ENCODE measurements at places on chromosomes 7 and 10.
A peak's percentile ranks its signal among the peaks of the same experiment; 100 is the strongest.

DNA sequence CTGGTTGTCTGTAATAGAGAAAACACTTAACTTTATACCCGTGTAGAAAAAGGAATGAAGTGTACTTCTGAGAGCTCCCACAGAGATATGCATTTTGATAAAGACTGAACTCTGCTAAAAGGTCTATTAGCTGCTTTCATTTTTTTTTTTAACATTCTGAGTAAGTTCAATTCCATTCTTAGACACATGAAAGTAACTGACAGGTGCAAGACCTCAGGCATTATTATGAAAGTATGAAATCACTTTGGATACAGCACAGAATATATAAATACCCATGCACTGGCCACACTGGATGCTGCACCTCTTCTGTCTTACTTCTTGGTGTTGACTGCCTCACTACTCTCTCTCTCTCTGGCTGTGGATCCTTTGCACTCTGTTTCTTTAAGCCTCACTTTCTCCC lies 46.2 kb downstream of the VWDE start:
- no peak for DNase-seq

- no peak for DNase-seq
Observed at GRCh38 chr7:17369691-17370426, 71.4 kb downstream of the AHR start.

DNA sequence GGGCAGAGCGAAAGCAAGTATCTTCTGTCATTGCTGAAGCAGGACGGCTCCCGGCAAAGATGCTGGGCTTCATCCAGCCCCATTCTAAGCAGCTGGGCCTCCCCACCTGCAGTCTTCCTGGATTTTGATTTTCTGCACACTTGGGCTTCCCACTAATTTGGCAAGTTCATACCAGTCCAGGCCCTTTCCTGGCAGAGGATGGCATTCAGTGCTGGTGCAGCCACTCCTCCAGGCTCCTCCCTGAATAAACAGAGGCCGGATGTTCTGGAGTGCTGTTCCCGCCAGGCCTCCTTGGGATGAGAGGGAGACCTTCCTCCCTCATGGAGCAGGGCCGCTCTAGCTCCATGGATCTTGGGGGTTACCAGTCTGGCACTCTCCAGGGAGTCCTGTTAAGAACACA lies 3.4 kb downstream of the BAG3 start:
- DNase-seq = no peak

DNA sequence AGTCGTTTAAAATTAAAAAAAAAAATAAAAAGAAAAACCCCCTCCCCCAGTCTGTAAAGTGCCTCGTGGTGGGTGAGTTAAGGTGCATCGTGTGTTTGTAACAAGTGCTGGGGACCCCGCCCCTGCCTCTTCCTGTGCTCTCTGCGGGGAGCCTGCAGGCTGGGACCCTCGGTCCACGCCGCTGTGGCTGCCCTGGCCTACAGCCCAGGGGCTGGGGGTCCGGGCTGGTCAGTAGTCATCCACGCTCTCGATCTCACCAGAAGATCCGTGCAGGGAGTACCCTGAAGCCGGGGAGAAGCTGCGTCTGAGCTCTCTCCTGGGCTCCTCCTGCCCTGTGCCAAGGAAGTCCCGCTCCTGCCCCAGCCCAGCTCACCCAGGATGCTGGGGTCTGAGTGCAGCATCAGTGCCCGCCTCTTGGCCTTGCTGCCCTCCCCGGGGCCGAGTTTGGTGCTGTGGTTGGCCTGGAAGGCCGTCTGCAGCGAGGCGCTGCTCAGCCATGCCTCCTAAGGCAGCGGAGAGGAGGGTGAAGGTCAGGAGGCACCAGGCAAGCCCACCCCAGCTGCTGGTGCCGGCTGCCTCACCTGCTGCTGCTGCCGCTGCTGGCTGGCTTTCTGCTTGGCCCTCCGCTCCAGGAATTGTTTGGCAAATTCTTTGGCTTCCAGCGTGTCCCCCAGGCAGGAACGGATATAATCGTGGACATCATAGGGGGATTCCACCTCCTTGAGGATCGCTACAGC lies 8.1 kb downstream of the GNB2 start:
- no peak for DNase-seq

GRCh38 chr7:1401011-1401410 lies 58.3 kb downstream of the MICALL2 start:
- no peak for DNase-seq

GRCh38 chr10:105149371-105149891 lies 508.3 kb downstream of the SORCS3 start:
- DNase-seq = no peak

GRCh38 chr7:29865526-29865925 lies 59.2 kb downstream of the WIPF3 start:
- no peak for DNase-seq

DNA sequence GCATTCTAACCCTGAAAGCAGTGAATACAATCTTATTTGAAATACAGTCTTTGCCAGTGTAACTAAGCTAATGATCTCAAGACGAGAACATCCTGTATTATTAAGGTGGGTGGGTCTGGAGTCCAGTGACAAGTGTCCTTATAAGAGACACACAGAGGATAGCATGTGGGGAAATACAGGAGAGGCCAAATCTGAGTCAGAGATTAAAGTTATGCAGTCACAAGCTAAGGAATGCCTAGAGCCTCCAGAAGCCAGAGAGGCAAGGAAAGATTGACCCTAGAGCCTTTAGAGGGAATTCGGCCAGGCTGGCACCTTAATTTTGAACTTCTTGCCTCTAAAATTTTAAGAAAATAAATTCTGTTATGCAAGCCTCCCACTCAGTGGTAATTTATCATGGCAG lies 87.5 kb upstream of the HGF start:
- DNase-seq = no peak

GRCh38 chr7:32256376-32256775 lies 186.2 kb upstream of the PDE1C start:
- DNase-seq = no peak

DNA sequence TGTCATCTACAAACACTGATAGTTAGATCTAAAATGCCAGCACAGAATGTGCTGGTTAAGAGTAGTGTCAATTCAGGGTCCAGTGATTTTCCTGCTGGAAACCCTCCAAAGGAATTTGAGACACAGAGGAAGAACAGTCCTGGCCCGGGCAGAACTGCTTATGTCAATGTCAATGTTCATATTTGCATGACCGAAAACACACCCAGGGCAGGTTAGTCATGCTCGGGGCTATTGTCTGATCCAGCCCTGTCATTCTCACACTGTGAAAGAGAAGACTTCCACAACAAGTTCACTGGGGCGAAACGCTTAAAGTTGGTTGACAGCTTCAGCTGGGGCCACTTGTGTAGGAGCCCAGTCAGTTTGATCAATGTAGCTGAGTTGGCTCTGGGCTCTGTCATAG lies 139.3 kb downstream of the C1GALT1 start:
- no peak for DNase-seq

DNA sequence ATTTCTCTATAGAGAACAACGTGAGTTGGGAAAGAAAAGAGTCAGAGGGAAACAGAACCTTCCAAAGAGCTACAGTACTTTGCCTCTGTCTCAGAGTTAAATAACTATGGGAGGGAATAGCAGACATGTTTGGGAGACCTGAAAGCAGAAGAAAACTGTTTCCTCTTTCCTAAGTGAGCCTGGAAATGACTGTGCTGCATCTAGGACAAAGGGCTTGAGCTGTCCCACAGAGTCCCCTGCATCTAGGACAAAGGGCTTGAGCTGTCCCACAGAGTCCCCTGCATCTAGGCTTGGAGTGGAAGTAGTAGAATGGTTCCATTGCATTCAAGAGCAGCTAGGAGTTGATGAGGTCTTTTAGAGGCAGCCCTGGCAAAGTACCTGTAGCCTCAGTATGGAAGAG lies 149.7 kb downstream of the DKK1 start:
- DNase-seq = no peak

GRCh38 chr7:115840702-115841101 lies 189.9 kb downstream of the TFEC start:
- no peak for DNase-seq

GRCh38 chr7:155992538-155992937 lies 180.3 kb upstream of the SHH start:
- DNase-seq = no peak

DNA sequence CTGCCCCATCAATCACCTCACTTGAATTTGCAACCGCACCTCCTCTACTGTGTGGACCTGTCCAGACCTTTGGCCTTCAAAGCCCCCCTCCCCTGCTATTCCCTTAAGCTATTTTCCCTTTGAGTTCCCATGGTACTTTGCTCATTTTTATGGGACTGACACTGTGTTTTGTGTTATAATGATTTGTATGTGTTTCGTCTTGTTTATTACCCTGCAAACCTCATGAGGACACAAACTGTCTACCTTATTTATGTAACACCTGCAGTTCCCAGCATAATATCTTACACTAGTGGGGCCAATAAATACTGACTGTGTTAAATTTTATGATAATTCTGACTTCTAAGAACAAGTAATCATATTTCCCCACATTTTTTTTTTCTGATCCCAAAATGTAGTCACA lies 70.6 kb downstream of the CLEC2L start:
- DNase-seq = no peak

GRCh38 chr7:18638594-18639452 lies 143.3 kb downstream of the HDAC9 start:
- no peak for DNase-seq

GRCh38 chr10:51772387-51772786 lies 73.0 kb upstream of the CSTF2T start:
- no peak for DNase-seq

- peak; percentile 45 for DNase-seq
Observed at GRCh38 chr10:5583525-5584175, 58.9 kb downstream of the CALML3 start.

- DNase-seq = no peak
Observed at GRCh38 chr7:146096994-146097393, 19.6 kb upstream of the CNTNAP2 start.

GRCh38 chr7:112080441-112080840 lies 125.8 kb downstream of the DOCK4 start:
- no peak for DNase-seq

DNA sequence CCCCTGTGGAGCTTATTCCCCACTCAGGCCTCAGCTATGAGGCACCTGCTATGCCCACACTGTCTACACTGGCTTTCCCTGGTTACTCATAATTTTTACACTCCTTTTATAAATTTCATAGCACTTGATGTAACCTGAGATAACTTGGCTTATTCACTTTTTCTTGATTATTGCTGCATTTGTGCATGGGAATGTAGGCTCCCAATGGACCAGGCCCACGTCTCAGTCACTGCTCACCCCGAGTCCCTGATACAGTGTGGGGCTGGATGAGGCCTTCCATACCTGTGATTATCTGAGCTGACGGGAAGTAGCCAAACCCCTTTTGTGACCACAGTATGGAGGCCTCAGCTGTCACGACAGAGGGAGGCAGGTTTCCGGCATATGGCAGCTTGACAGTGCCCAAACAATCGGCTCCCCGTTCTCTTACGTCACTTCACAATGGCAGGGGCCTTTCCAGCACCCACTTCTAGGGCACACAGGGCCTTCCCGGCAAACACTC lies 645.3 kb downstream of the ACTR3B start:
- DNase-seq = no peak

DNA sequence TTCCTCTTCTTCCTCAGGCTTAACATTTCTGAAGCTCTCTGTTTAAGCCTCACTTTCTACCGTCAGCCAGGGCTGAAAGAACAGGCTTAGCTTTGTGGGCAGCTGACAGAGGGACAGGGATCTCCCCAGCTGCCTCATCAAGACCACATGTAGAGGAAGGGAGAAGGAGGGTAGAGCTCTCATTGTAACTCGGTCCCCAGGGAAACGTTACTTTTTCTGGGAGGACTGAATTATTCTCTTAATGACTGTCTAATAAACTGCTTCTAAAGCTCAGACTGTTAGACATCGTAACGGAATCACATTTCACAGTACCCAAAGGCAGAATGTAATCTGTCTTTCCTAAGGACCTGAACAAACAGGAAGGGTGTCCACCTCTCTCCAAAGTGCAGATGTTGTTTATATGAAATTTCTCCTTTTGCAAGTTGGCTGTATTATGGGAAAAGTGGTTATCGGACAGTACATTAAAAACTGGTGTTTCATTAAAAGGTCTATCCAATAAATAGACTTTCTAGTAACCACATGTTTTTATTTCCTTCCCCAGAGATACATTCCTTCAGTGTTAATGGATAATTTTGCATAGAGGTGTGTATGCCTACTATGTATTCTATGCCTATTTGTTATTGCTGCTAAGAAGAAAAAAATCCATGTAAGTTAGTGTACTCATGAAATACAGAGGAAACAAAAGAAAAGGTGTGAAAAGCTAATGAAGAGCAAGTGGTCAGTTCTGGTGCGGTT lies 144.2 kb downstream of the CTTNBP2 start:
- DNase-seq = no peak

- no peak for DNase-seq
Observed at GRCh38 chr7:17709127-17709526, 231.2 kb downstream of the SNX13 start.

DNA sequence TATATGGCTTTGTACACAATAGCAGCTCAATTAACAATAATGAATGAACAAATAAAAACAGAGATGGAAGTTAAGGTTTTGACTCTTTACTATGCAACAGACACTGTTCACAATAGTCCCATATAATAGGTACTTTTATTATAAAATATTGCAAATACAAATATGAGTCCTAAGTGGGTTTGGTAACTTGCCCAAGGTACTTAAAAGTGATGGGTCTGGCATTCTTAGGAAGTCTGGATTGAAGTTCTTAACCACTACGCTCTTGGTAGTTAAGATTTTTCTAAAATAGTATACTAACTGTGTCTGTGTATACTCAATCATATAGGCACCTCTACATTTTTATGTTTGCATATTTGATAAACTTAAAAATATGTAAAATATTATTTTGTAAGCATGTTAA lies 55.5 kb downstream of the HGF start:
- DNase-seq = no peak

DNA sequence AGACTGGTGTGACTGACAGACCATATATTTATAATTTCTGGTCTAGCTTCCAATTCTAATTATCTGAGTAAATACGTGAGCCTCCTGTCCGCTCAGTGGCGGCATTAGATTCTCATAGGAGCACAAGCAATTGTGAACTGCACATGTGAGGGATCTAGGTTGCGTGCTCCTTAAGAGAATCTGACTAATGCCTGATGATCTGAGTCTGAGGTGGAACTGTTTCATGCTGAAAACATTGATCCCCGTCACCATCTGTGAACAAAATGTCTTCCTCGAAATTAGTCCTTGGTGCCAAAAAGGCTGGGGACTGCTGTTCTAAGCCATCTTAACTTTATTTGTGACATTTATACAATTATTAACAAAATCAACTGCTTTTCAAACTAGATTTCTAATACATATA lies 164.7 kb upstream of the MEOX2 start:
- DNase-seq = no peak

GRCh38 chr10:102398172-102399020 lies 2.9 kb downstream of the NFKB2 start:
- DNase-seq = no peak

- DNase-seq = peak; percentile 3
Observed at GRCh38 chr7:24284699-24285506, 913 bp downstream of the NPY start.

- DNase-seq = no peak
Observed at GRCh38 chr7:126696256-126697038, 556.3 kb downstream of the GRM8 start.
